Cortex of kidney (tissue), 1 donor: ENCODE measurements at places on chromosomes 3 and 15.

- no peak for DNase-seq
These were observed 52.1 kb downstream of the NEK10 start for GRCh38 chr3:27317096-27317495.

DNA sequence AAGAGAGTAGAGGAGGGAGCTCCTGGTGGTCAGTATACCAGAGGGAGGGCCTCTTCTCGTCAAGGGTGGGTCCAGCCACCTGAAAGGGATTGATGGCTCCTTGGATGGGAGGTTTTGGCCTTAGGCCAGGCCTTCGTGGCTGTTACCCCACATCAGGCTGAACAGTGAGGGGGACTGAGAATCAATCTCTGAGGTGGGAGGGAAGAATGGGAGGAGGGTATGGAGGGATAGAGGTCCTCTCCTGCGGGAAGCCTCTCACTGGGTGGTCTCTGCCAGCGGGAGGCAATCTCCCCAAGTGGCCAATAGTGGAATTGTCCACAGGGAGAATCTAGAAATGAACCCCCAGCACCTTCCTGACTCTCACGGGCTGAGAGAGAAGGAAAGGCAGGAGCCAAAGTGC is 53.5 kb downstream of the BSN start:
- DNase-seq = no peak

GRCh38 chr3:71503525-71504249 is 79.8 kb downstream of the FOXP1 start:
- no peak for DNase-seq

DNA sequence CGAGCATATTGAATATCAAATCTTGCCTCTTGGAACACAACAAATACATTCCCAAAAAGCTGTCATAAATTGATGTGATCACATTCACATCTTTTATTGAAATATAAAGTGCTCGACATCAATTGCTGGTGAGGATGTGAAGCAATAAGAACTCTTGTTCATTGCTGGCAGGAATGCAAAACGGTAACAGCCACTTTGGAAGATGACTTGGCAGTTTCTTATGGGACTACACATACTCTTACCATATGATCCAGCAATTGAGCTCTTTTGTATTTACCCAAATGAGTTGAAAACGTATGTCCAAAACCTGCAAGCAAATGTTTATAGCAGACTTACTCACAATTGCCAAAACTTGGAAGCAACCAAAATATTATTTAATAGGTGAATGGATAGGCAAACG is 234.9 kb downstream of the CACNA2D3 start:
- no peak for DNase-seq

DNA sequence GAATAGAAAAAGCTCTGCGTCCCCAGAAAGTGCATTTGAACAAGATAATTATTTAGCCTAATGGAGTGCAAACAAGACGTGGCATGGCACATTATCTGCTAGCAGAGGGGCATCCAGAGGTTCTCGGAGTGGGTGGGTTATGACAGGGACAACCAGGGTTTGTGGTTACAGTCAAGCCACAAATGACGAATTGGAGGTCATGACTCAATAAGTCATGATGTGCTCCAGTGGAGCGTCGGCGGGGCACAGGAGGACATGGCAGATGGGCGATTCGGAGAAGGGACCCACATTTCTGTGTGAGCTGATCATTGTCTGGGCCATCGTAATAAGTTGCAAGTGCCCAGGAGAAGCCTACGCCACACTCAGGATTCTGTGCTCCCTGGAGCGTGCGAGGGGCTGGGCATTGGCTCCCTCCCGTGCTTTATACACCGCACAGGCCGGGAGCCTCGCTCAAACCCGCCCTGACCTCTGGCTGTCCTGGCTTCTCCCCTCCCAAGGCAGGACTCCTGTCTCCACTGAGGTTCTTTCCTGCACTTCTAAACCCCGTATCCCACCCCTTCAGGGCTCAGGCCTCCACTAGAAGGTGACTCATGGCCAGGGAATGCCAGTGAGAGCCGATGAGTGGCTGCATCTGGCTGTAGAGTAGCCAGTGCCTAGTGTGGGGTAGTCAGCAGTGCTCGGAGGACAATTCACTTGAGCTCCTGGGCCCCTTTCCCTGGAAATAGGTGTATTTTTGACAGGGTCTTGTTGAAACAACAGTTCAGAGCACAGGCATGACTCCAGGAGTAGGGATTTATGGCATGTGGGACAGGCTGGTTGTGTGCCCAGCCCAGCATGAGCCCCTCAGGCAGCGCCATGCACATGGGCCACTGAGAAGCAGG is 67.4 kb downstream of the GRIP2 start:
- no peak for DNase-seq

GRCh38 chr3:39126532-39127071 is 19.1 kb downstream of the TTC21A start:
- DNase-seq = no peak

DNA sequence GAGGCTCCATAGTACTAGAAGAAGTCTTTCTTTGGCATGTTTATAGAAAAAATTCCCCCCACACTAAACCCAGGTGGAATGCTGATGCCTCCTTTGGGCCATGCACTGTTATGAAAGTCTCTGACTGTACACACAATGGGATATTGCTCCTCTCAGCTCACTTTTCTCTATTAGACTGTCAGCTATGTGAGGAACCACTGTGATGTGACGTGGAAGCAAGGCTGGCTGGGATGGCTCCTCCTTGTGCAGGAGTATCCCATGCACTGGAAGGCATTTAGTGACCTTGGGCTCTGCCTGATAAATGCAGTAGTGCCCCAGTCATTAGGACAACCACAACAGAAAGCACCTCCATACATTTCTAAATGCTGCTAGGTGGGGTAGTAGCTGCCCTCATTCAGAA is 5.7 kb upstream of the FRMD4B start:
- DNase-seq = no peak

GRCh38 chr15:85750319-85751290 is 44.1 kb downstream of the KLHL25 start:
- DNase-seq = no peak

GRCh38 chr3:59480486-59480995 is 430.7 kb upstream of the CFAP20DC start:
- DNase-seq = no peak

- DNase-seq = no peak
These were observed 1161.4 kb downstream of the SI start for GRCh38 chr3:163916596-163917560.

- DNase-seq = no peak
These were observed 17.0 kb upstream of the TM6SF1 start for GRCh38 chr15:83090465-83090864.

DNA sequence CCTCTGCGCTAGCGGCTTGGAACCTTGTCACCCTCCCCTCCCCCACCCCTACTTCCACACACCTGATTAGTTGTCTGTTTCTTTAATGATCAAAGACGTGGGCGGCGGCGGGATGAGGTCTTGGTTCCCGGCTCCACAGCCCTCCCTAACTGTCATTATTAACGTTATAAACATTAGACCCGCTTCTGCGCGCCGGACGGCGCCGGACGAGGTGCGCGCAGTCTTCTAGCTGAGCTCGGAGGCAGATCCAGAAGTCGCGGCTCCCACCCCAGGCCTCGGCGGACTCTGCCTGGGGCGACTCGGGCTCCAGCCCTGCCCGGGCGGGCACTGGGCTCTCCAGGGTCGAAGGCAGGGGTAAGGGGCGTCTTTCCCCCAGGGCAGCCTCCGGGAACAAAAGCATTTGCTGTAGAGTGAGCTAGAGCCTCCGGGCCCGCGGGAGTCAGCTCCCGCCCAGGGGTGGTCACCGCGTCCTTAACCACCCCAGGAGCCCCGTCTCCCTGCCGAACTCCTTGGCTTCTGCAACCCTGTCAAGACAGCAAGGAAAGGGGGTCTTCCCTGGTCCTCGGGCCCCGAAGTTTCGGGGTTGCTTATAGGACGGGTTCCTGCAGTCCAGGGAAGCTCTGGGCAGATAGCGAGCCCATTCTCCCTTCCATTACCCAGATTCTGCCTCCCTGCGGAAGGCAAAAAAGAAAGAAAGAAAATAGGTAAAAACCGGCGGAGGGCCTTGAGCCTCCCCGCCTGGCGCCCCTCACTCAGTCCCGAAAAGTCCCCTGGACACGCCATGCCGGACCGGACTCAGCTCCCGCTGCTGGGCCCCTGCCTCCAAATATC is 2.2 kb upstream of the ISLR2 start:
- no peak for DNase-seq

- no peak for DNase-seq
These were observed 39.2 kb upstream of the SEMA4B start for GRCh38 chr15:90161950-90162361.

- DNase-seq = no peak
These were observed 40.8 kb downstream of the CLSTN2 start for GRCh38 chr3:139975594-139976365.

- no peak for DNase-seq
These were observed 133.6 kb downstream of the TJP1 start for GRCh38 chr15:29688506-29689286.

GRCh38 chr3:66476852-66477381 is 23.9 kb downstream of the LRIG1 start:
- DNase-seq = no peak

DNA sequence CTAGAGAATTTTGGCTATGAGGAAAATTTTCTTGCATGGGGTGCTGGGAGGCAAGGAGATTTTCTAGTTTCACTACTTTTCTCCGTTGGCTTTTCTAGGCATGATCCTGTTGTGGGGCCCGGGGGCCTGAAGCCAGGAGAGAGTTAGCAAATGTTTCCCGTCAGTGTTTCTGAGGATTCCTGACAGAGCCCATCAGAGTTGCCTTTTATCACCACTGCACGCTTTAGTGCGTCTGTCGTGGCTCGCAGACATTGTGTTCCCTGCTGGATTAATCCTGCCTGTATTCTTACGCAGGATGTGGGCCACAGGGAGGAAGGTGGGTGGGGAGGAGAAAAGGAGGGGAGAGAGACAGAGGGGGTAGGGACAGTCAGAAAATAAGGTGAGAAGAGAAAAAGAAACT is 18.1 kb upstream of the BOC start:
- no peak for DNase-seq

GRCh38 chr3:17006132-17006852 is 121.5 kb downstream of the PLCL2 start:
- no peak for DNase-seq

DNA sequence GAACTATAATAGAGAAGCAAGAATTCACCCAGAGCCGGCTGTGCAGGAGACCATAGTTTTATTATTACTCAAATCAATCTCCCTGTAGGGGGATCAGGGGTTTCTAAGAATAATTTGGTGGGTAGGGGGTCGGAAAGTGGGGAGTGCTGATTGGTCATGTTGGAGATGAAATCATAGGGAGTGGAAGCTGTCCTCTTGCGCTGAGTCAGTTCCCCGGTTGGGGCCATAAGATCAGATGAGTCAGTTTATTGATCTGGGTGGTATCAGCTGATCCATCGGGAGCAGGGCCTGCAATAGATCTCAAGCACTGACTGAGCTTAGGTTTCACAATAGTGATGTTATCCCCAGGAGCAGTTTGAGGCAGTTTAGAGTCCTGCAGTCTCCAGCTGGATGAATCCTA is 97.0 kb upstream of the SNRPN start:
- DNase-seq = no peak

DNA sequence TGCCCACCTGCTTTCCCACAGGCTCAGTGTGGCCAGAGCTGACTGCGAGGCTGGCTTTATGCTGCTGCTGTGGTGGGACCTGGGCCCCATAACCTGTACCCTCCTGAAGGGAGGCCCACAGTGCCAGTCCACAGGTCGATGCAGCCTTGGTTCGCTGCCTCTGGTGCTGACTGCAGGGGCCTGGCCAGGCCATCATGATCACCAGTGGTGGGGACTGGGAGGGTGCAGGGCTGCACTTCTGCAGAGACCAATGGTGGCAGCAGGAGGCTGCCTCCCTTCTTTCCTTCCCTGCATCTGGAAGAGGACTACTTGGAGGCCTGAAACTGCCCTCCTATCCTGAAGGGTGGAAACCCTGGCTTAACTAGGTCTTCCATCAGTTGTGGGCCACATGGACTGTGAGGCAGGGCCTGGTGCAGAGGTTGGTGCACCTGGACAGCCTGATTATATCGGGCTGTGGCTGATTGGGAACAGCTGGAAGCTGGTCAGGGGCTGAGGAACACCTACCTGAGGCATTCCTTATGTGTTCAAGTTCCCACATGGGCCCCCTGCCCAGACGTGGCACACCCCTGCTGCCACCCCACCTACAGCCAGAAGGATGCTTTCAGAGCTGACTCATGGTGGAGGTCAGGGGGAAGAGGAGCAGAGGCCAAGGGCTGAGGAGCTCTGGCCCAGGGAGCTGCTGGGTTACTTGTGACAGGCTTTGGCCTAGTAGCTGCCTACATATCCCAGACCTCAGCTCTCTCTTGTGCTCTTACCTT is 29.8 kb downstream of the POMGNT2 start:
- no peak for DNase-seq

DNA sequence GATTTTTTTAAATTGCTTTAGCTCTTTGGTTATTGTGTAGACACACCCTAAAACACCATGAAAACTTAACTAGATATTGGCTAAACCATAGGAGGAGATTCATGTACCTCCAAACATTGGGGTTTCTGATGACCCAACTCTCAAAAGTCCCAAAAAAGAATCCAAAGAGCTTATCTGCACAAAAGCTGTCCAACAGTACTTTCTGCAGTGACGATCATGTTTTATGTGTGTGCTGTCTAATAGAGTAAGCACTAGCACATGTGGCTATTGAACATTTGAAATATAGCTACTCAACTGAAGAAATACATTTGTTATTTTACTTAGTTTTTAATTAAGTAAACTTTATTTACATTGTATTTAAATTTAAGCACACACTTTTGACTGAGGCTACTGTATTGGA is 818.2 kb upstream of the LMCD1 start:
- no peak for DNase-seq

- DNase-seq = no peak
These were observed at the start of gene APBA2 for GRCh38 chr15:28885630-28886430. APBA2 (plus strand) TSS chr15:28885974; CDS start chr15:29053885, 167,911 bp downstream.

GRCh38 chr15:24954783-24955530 is at the start of the genes SNRPN and SNURF:
SNRPN (plus strand) TSS chr15:24954987; CDS start chr15:24974454, 19,467 bp downstream.
SNURF (plus strand) TSS chr15:24954987; CDS start chr15:24955049, 62 bp downstream.
- DNase-seq = no peak

- no peak for DNase-seq
These were observed 109.4 kb upstream of the ATP11B start for GRCh38 chr3:182683858-182684257.

DNA sequence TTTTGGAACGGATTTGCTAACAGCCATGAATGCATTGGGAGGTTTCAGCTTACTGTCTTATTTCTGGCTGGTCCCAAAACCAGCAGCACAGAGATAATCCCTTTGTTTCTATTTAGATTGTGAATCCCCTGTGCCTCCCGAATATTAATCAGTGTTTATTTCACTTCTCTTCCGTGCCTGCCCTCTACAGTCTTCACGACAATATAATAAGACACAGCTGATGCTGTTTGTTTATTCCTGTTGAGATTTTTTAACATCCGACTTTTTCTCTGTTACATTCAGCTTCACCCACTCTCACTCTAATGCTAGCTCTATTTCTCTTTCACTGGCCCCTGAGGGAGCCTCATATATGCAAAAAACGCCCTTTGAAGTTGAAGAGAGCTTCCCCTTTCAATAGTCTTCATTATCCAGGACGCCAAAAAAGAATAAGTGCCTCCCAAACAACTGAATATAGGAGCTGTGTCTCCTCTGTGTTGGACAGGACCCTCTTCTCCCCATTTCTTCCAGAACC is 995.3 kb downstream of the ROBO2 start:
- DNase-seq = no peak

- DNase-seq = no peak
These were observed 103.7 kb downstream of the MYH15 start for GRCh38 chr3:108406661-108407206.

GRCh38 chr3:138227650-138228049 is 40.5 kb downstream of the ARMC8 start:
- DNase-seq = no peak

GRCh38 chr3:158085358-158085757 is 20.9 kb downstream of the SHOX2 start:
- no peak for DNase-seq
